Thoracic aorta (tissue), 2 donors: ENCODE measurements at places on chromosomes 5 and 9. TPM values are rescaled to one million over a fixed set of nuclear protein-coding genes. Genes with fewer than 3 reads are reported as not detected.

- no peak for DNase-seq
Observed at GRCh38 chr5:149254506-149254905, 17.2 kb upstream of the AFAP1L1 start.

GRCh38 chr5:149274939-149275338 lies 3.3 kb downstream of the AFAP1L1 start:
- DNase-seq: no peak

DNA sequence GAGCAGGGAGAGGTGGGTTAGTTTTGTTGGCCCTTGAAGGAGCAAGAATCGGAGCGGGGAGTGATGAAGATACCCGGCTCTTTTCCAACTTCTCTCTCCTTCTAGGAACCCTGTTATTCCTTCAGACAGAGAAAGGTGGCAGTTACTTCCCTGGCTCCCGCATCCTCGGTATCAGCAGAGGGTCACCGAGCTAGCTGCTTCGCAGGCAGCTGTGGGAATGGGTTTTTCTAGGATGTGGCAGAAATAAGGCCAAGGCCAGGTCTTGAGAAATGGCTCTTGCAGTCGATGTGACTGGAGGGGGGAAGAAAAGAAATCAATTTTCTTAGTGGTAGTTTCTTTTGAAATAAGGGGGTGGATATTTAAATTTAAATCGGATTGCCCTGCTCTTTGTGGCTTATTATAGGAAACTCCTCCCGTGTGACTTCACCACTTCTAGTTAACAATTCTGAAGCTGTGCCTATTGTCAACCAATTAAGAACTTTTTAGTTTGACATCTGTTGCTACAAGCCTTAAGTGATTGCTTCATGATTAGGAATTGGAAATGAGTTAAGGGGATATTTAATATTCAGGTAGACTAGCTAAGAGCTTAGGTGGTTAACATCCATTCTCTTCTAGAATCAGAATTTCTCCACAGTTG lies 1.4 kb downstream of the SAP30L start:
- DNase-seq: no peak

DNA sequence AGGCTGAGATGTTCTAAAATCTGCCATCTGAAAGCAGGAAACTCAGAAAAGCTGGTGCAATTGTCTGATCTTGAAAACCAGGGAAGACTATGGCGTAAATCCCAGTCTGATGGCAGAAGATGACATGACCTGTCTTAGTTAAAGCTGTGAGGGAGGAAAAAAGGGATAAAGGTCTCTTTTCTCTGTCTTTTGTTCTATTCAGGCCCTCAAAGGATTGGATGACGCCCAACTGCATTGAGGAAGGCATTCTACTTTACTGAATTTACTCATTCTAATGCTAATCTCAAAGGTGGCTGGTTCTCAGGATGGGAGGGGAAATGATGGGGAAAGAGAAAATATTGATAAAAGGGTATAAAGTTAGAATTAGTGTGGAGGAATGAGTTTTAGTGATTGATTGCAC lies 312.8 kb upstream of the CTNND2 start:
- DNase-seq: no peak

- DNase-seq: no peak
Observed at GRCh38 chr5:30937070-30937469, 256.4 kb upstream of the CDH6 start.

DNA sequence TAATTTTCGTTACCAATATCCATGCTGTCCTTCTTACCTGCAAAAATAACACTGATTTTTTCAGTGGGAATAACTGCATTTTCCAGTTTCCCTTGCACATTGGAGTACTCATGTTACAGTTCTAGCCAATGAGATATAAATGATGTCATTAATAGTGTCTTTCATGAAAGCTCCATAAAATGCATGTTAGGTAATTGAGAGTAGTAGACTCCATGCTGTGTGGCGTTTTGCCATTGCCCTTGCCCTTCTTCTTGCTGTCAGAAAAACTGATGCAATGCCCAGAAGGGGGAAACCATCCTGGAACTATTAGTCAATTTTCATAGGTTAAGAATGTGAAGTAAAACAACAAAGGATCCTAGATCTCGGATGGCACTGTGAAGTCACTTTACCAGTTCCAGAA lies 1765.3 kb downstream of the EFNA5 start:
- no peak for DNase-seq

GRCh38 chr9:137320555-137321384 lies 18.7 kb upstream of the NRARP start:
- DNase-seq: no peak

DNA sequence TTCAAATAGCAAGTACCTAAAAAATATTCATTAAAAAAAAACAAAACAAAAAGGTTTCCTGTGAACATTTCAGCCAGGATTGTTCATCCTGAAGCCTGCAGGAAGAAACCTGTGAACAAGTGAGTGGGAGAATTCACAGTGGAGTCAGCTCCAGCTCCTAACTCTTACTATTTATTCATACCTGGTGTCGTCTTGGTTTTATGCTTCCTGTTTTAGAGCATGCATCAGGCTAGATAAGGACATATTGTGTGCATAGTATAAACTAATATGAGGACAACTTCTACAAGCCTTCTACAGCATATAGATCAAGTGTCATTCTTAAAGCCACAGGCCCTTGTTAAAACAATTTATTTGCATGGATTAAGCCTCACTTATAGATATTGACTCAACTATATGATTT lies 169.9 kb downstream of the EFNA5 start:
- no peak for DNase-seq

DNA sequence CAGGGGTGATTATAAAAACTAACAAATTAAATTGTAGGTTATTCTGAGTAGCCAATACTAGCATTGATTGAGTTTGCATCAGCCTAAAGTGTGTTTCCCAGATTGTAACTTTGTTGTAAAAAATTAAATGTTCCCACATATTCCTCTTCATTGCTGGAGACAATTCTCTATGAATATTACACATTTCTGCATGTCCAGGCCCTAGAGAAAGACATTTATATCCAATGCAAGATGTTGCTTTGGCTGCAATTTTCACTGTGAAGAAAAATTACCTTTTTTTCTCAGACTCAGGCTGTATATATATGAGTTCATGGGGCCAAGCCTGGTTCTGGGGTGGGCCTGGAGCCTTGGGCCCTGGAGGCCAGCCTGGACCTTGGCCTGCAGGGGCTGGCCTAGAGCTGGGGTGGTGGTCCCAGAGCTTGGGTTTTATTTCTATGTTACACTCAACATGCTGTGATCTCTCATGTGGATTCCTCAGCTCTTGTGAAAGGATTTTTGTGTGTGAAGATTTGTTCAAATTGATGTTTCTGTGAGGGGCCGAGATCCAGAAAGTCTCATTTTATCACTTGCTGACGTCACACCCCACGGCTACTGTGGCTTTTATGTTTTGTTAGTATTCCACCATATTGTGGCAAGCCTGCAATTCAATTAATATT lies 232.5 kb downstream of the SPATA31A1 start:
- no peak for DNase-seq

GRCh38 chr9:6243746-6244145 lies 28.1 kb downstream of the IL33 start:
- no peak for DNase-seq

DNA sequence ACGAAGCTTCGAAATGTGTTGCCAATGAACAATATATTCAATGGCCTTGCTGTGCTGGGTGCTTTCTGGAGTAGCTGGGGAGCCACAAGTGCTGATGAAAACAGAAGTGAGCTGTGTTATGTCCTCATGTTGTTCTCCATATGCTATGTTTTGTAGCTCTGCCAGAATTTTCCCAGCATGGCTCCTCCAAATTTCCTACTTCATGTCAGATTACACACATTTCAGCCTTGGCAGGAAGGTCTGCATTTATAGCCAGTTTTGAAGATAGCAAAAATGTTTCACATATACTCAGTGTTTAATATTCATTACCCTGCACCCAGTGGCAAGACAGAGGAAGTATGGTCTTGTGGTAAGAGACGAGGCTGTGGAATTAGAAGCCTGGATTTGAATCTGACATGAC lies 22.6 kb upstream of the NMUR2 start:
- no peak for DNase-seq

- no peak for DNase-seq
Observed at GRCh38 chr9:93493949-93494348, 40.6 kb upstream of the FAM120AOS start.

- no peak for DNase-seq
Observed at GRCh38 chr5:15692706-15693381, 192.9 kb downstream of the FBXL7 start.

DNA sequence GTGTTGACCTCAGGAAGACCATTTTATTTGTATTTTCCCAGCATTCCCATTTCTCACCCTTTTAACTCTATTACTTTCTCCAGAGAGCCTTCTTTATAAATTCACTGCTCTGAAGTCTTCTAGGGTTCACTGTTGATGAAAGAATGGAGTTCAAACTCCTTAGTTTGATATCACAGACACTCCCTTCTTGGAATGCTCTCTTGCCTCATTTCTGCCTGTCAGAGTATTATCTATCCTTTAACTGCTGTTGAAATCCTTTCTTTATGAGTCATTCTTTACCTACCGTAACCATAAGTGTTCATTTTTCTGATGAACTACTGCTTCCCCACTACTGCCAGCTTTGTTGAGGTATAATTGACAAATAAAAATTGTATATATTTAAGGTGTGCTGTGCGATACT lies 4.3 kb downstream of the RIC1 start:
- DNase-seq: no peak

GRCh38 chr9:68825762-68826472 lies 120.9 kb downstream of the PIP5K1B start:
- no peak for DNase-seq

- no peak for DNase-seq
Observed at GRCh38 chr9:16344343-16344742, 526.1 kb downstream of the BNC2 start.

- no peak for DNase-seq
Observed at GRCh38 chr9:33468215-33468730, 5.5 kb downstream of the NOL6 start.

DNA sequence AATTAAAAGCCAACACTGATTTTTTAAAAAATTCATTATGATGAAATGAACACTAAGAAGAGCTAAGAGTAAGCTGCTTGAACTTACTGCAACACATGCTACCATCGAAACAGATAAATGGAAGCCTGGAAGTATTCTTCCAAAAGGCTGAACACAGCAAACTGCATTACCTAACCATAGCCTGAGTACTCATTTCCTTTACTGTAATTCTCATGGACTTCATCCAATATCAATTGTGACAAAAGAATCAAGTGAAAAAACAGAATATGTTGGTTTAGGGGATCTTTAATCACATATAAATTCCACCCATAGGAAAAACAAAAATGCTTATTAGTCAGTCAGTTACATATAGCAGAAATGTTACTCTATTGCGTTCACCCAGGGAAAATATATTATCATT lies 68.5 kb downstream of the DROSHA start:
- DNase-seq: no peak

GRCh38 chr5:163460562-163461171 lies at the start of gene HMMR:
Gene HMMR (plus strand): TSS chr5:163460632. CDS start chr5:163460693, 61 bp downstream.
- DNase-seq: no peak

GRCh38 chr5:57659886-57660285 lies 177.3 kb upstream of the ACTBL2 start:
- DNase-seq: no peak

- no peak for DNase-seq
Observed at GRCh38 chr5:68424799-68425537, 209.4 kb downstream of the PIK3R1 start.

- no peak for DNase-seq
Observed at GRCh38 chr5:148776780-148777179, 49.6 kb upstream of the ADRB2 start.

- DNase-seq: no peak
Observed at GRCh38 chr9:6896562-6896961, 138.8 kb downstream of the KDM4C start.

DNA sequence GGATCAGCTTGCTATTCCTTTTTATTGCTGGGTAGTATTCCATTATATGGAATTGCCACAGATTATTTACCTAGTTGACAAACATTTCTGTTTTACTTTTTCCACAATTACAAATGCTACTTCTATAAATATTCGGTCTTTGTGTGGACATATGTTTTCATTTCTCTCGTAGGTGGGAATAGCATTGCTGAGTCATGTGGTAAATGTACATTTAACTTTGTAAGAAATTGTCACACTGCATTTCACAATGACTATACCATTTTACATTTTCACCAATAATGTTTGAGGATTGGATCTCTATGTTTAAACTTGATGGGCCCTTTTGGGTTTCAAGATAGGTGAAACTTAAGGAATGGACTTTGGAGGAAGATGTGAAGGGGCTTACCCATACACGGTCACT lies 19.7 kb downstream of the RAI14 start:
- DNase-seq: no peak

DNA sequence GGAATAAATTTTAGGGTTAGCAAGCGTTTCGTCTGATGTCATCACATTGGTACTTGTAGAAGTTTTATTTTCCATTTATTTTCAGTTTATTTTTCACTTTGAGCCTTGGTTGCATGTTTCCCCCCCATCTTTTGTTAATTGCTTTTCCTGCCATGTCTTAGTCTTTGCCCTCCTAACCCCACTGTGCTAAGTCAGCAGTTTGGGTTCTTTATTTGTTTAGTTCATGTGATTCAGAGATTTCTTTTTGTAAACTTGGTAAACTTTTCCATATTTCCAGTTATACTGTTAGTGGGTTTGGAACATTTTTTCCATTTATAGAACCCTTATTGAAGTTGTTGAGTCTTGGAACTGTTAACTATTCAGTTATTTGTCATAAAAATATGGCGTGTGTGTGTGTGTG lies 252.9 kb upstream of the ANKH start:
- DNase-seq: no peak

GRCh38 chr5:112974901-112975300 lies 1.7 kb upstream of the DCP2 start:
- DNase-seq: no peak

GRCh38 chr9:9945966-9946365 lies 666.8 kb downstream of the PTPRD start:
- DNase-seq: no peak

DNA sequence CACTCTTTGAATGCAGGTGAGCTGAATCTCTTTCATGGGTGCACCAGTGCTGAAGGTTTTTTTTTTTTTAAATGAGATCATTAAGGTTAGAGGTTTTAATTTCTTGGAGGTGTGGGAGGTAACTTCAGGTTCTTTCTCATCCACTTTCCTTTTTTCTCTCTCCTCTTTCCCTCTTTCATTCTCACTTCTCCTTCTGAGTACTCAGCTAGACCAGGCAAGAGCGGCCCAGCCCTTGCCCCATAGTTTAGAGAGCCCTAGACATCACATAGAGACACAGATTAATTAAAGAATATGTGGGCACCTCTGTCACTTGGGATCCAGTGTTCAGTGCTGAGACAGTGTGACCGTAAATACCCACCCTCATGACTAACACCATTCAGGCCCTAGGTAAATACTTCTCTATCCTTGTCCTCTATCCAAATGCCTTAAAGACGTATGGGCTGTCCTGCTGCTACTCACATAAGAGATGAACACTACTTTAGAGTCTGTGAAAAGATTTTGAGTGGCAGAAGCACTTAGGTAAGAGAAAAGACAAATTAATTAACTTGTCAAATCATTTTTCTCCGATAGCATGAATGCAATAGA lies 174.1 kb downstream of the TLE4 start:
- no peak for DNase-seq

DDX4 gene
- total RNA-seq: not detected

TLX3 gene
- total RNA-seq: not detected

UTP15 gene
- 11.6 TPM for total RNA-seq

NR5A1 gene
- total RNA-seq: not detected

AMBP gene
- total RNA-seq: not detected

LECT2 gene
- total RNA-seq: not detected

TAF11L5 gene
- not detected for total RNA-seq

QRFP gene
- total RNA-seq: not detected

KCTD16 gene
- 0.27 TPM for total RNA-seq

IL5 gene
- total RNA-seq: not detected

TMED7 gene
- 132 TPM for total RNA-seq

PIP5KL1 gene
- 6.0 TPM for total RNA-seq

SPATA31D4 gene
- total RNA-seq: not detected

TMEM174 gene
- not detected for total RNA-seq

ADAMTSL1 gene
- total RNA-seq: 75.5 TPM

TMEM171 gene
- not detected for total RNA-seq

MARCHF3 gene
- 10.4 TPM for total RNA-seq
